ENCODE measurements at places on chromosomes 16 and 17. TPM values are rescaled to one million over a fixed set of nuclear protein-coding genes. Genes with fewer than 3 reads are reported as not detected.

ASPA gene
- total RNA-seq = 4.6 TPM

ADORA2B gene
- total RNA-seq = 10.5 TPM

CES5A gene
- not detected for total RNA-seq

PYY gene
- total RNA-seq = not detected

GPS1 gene
- 67.0 TPM for total RNA-seq

AMFR gene
- 350 TPM for total RNA-seq

ITGB3 gene
- total RNA-seq = 13.1 TPM

DCTPP1 gene
- total RNA-seq = 6.6 TPM

KRTAP9-4 gene
- not detected for total RNA-seq

TNFRSF17 gene
- not detected for total RNA-seq

EFNB3 gene
- 0.26 TPM for total RNA-seq

- DNase-seq = no peak
Observed at GRCh38 chr16:78980825-78981224, 619.7 kb downstream of the MAF start.

- DNase-seq = no peak
Observed at GRCh38 chr16:30064729-30065101, 845 bp upstream of the ALDOA start.

- DNase-seq = no peak
Observed at GRCh38 chr16:5315914-5316313, 218.3 kb upstream of the EEF2KMT start.

DNA sequence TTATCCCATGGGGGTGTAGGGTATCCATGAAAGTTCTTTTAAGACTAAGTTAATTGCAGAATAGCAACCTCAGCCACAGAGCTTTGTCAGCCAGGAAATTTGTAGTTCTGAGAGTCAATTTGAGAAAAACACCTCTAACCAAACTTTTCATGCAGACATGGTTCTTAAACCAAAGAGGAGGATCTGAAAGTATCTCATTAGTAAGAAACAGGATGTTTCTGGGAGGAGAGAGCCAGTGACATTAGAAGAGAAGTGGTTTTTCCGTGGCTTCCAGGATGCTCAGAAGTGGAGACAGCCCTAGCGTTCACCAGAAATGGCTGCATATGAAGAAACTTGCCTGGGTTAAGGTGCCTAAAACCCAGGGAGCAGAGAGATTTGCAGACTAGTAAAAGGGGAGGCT, 7.9 kb downstream of the GNAO1 start:
- DNase-seq = no peak

GRCh38 chr16:3718019-3718391, 681 bp upstream of the TRAP1 start:
- no peak for DNase-seq

GRCh38 chr17:10739386-10739785, 9.6 kb upstream of the TMEM220 start:
- DNase-seq = no peak

DNA sequence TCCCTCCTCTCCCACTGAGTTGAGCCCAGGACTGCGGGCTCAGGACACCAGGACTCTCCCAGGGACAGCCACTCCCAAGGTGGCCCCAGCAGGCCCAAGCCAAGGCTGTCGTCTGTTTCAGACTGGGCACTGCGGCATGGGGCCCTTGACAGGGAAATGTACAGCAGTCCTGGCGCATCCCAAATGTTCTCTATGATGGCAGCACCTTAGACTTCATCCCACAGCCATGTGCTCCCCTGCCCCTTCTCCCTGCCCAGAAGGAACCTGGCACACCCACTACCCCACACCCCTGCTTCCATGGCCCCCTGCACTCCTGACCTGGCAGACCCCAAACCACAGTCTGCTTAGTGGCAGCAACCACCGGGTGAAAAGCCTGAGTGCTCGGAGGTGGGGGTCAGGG, 18.2 kb downstream of the RBFOX3 start:
- no peak for DNase-seq

GRCh38 chr16:88920618-88921590, 54.4 kb upstream of the PABPN1L start:
- DNase-seq = peak; percentile 76

- DNase-seq = peak; percentile 1
Observed at GRCh38 chr16:63787014-63787413, 1334.8 kb downstream of the CDH11 start.

- DNase-seq = no peak
Observed at GRCh38 chr17:74682028-74682427, 30.7 kb downstream of the CD300LF start.

DNA sequence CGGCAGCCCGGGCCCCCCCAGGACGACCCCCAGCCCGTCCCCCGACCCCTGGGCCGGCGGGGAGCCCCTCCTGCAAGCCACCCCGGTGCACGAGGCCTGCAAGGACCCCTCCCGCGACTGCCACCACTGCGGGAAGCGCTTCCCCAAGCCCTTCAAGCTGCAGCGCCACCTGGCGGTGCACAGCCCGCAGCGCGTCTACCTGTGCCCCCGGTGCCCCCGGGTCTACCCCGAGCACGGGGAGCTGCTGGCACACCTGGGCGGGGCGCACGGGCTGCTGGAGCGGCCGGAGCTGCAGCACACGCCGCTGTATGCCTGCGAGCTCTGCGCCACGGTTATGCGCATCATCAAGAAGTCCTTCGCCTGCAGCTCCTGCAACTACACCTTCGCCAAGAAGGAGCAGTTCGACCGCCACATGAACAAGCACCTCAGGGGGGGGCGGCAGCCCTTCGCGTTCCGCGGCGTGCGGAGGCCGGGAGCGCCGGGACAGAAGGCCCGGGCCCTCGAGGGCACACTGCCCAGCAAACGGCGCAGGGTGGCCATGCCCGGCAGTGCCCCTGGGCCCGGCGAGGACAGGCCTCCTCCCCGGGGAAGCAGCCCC, 15.6 kb upstream of the ZFPM1 start:
- peak; percentile 17 for DNase-seq

DNA sequence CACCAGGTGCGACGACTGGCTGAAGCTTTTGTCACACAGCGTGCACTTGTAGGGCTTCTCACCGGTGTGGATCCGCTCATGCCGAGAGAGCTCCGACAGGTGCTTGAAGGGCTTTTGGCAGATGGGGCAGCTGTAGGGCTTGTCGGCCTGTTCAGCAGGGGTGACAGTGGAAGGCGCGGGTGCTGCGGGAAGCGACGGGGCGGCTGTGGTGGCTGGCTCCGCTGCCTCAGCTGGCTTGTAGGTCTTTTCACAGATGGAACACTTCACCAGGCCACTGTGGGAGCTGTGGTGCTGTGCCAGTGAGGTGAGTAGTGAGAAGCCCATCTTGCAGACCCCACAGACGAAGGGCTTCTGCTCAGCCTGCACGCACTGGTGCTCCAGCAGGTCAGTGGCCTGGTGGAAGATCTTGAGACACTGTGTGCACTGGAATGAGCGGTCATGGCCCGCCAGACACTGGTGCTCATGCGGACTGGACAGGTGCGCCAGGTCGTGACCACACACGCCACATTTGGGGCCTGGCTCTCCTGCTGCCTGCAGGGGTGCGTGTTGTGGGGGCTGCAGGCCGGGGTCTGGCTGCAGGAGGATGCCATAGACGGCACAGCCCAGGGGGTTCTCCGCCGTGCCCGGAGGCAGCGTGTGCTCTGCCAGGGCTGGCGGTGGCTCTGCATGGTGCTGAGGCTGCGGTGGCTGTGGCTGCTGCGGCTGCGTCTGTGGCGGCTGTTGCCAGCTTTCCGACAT, 2.8 kb downstream of the ZNF319 start:
- DNase-seq = no peak

- DNase-seq = no peak
Observed at GRCh38 chr16:35750157-35750689, 2290.8 kb downstream of the TP53TG3F start.

Measured in fibroblast of lung (primary cell).